ENCODE measurements at places on chromosomes 1 and 21.

DNA sequence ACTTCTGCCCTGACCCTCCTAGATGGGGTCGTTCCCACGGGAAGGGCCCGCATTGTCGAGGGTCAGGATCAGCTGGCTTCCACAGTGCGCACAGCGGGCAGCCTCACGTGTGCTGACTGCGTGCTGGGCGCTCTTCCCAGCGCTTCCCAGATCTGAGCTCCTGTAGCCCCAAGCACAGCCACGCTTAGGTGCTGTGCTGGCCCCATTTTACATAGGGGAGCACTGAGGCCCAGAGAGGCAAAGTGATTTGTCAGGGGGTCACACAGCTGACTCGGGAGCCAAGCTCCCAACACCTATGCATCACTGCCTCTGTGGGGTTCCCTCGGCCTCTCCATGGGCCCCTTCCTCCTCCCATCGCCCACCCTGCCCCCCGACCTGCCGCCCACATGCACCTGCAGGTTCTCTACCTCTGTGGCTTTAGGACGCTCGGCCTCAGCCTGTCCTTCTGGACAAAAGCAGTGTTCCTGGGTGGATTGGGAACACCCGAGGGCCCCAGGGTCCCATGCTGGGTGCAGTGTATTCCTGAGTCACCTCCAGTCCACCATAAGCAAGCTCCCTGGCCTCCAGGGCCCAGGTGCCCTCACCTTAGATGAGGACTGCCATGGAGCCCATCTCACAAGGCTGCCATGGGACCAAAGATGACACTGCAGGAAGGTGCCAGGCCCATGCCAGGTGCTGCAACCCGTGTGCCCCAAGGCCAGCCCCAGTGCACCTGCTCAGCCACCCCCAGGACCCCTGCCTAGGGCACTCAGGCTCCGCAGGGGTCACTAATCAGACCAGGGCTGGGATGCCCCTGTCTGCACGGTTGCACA, 23.3 kb downstream of the TFF3 start:
- no peak for DNase-seq

GRCh38 chr1:197444755-197445154, 176.7 kb downstream of the CRB1 start:
- DNase-seq = no peak

- DNase-seq = no peak
These were observed 32.8 kb upstream of the SLC45A1 start for GRCh38 chr1:8285103-8285502.

- DNase-seq = no peak
These were observed 84.3 kb downstream of the NPHP4 start for GRCh38 chr1:5907966-5908365.

- DNase-seq = no peak
These were observed 25.1 kb downstream of the TMEM201 start for GRCh38 chr1:9613625-9614299.

- no peak for DNase-seq
These were observed 27.2 kb downstream of the CAPN2 start for GRCh38 chr1:223739366-223740037.

DNA sequence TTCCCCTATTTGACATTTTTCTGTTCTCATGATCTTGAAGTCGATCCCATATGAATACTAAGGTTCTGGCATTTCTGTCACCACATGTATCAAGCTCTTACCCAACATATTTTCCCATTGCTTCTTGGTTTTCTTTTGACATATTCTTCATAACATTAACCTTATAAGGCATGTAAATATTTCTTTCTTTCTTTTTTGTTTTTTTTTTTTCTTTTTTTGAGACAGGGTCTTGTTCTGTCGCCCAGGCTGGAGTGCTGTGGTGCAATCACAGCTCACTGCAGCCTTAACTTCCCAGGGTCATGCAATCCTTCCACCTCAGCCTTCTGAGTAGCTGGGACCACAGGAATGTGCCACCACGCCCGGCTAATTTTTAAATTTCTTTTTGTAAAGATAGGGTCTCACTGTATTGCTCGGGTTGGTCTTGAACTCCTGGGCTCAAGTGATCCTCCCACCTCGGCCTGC, 33.1 kb upstream of the ERRFI1 start:
- DNase-seq = no peak

DNA sequence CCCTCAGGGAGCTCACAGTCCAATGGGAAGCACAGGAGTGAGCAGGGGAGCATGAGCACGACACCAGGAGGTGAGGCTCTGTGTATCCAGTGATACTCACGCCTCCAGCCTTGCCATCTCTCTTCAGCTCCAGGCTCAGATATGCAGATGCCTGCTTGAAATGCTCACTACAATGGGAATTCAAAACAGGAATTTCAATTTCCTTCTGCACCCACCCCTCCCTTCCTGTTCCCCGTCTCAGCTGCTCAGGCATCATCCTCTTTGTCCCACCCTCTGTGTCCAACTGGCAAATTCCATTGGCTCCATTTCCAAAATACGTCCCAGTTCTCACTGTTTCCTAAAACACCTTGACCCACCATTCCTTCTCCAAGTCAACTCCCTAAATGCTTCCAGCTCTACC, 58.9 kb downstream of the FBXO2 start:
- DNase-seq = no peak

- DNase-seq = no peak
These were observed 33.5 kb downstream of the CFAP57 start for GRCh38 chr1:43205671-43206070.

GRCh38 chr1:167289966-167290365, 69.3 kb downstream of the POU2F1 start:
- DNase-seq = no peak

- DNase-seq = no peak
These were observed 272.5 kb downstream of the TM2D1 start for GRCh38 chr1:61452176-61453035.

DNA sequence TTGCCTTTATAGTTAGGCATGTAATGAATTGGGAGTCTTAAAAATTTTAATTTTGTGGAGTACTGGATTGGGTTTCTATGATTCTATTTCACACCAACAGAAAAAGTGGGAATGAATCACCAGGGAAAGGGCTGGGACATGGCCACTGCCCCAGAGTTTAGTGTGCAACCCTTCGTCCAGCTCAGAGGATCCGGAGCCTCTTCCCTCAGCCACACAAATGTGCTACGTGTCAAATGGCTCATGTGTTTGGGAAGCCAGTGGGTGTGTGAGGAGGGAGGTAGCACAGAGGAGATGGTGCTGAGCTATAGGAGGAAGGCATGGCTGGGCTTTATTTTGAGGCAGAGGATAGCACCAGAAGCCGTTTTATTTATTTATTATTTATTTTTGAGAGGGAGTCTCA, 247.3 kb downstream of the SIPA1L2 start:
- no peak for DNase-seq

GRCh38 chr1:44536357-44537209, 131.5 kb downstream of the RNF220 start:
- DNase-seq = no peak

DNA sequence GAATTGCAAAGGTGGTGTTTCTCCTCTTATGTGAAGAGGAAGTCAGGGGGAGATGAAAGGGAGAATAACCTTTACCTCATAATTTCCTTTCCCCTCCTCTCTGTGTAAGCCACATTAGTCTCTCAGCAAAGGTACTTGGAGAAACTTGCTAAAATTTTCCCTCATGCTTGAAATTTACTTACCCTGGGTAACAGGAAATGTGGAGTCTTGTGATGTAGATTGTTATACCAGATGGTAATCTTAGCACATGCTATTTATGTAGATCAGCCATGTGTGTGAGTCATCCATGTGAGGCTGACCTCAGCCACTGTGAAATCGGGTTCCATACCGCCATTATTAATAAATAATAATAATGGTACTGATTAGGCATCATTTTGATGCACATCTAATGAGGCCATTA, 128.4 kb downstream of the TGFB2 start:
- DNase-seq = no peak

DNA sequence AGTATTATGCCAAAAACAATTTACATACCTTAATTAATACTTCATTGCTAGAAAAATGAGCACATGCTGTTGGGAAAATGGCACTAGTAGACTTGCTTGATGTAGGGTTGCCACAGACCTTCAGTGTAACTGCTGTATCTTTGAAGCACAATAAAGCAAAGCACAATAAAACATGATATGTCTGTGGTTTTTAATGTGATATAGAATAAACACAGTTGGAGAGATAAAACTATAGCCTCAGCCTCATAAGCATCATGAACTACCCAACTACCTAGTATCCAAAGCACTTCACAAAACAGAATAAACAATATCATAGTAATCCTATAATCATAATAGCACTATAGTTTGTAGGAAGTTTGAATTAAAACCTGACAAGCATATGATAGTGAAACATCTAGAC, 143.5 kb downstream of the SYT14 start:
- DNase-seq = no peak

DNA sequence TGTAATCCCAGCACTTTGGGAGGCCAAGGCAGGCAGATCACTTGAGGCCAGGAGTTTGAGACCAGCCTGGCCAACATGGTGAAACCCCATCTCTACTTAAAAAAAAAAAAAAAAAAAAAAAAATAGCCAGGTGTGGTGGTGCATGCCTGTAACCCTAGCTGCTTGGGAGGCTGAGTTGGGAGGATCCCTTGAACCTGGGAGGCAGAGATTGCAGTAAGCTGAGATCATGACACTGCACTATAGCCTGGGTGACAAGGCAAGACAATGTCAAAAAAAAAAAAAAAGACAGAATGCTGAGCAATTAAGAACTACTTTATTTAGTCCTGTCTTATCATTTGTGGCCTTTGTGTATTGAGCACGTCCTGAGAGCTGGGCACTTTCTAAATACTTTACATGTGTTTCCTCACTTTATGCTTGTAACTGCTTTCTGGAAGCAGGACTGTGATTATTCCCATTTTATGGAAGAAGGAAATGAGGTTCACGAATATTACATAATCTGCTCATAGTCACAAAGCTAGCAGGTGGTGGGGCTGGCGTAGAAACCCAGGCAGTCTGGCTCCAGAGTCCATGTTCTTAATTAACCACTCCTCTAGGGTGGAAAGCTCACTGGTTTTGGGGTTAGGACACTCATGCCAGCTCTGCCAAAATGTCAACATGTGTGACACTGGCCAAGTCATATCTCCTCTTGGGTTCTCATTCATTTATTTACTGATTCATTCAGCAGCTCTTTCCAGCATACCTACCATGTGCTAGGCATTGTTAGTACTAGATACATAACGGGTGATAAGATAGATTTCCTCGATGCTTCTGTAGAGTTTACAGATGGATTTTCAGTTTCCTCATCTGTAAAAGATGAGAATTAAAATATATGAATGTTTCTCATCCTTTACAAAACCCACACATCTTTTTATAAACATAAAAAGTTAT, 57.7 kb downstream of the DDR2 start:
- no peak for DNase-seq

All from activated naive CD4-positive, alpha-beta T cell treated with Interleukin-2 at 50 U/mL for 16 hours (primary cell).